ENCODE measurements at places on chromosomes 2 and 18.

DNA sequence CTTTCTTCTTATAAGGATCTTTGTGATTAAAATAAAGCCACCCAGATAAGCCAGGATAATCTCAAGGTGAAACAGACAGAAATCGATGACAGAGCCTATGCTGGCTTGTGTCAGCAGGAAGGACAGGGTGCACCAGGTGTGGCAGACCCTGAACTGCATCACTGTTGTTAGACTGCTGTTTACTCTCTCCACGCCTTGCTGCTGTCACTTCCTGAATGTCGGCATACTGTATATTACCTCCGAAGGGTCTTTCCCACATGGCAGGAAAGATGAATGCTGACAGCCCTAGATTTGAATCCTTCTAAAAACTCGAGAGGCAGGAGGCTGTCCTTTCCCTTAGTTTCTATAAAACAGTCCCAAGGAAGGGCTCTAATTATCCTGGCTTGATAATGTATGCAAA is 18.9 kb upstream of the TMEM163 start:
- no peak for DNase-seq

DNA sequence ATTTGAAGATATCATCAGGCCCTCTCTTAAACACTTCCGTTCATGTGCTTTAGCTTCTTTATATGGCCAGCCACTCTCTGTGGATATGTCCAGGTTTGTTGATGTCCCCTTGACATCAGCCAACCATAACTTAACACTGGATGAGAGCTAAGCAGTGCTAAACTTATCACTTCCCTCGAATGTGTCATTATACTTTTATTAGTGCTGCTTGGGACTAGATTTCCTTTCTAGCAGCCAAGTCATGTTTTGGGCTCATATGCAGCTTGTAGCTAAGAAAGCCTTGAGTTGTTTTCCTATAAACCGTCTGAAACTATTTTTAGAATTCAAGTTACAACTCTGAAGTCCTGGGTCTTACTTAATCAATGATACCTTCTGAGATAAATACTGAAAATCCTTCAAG is 144.8 kb upstream of the TNP1 start:
- DNase-seq = no peak

GRCh38 chr2:30886080-30886479 is 78.8 kb upstream of the CAPN13 start:
- no peak for DNase-seq

DNA sequence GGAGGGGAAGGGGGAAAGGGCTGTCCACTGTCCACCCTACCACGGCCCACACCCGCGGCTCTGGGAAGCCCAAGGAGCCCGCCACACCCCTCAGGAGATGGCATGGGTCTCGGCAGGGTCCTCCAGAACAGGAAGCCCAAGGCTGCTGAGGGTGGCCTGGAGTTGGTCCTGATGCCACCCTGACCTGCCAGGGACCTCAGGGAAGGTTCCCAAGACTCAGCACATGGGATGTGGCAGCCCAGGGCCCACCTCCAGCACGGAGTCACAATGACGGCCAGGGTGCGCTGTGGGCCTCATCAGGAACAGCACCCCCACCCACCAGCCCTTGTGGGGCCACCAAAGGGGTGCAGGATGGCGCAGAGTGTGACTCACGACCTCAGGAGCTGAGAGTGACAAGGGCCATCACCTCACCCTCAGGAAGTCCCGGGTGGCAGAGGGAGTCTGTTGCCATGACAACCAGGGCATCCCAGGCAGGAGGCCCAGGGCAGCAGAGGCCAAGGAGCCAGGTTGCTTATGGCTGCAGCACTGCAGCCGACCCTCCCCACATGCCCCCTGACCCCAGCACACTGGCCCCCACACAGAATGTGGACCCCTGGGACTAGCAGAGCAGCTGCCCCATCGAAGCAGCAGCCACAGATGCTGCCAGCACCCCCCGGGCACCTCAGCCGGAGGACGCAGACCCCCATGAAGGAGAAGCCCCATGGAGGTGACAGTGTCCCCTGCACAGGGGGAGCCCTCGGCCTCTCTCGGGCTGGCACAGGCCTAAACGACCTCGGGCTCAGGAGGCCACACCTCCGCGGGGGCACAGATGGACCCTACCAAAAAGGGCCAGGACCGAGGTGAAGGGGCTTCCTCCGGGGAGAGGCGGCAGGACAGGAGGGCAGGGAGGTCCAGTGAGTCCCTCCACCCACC is 34.3 kb downstream of the KIF1A start:
- no peak for DNase-seq

GRCh38 chr2:121955426-121955825 is 200.0 kb downstream of the TSN start:
- DNase-seq = no peak

DNA sequence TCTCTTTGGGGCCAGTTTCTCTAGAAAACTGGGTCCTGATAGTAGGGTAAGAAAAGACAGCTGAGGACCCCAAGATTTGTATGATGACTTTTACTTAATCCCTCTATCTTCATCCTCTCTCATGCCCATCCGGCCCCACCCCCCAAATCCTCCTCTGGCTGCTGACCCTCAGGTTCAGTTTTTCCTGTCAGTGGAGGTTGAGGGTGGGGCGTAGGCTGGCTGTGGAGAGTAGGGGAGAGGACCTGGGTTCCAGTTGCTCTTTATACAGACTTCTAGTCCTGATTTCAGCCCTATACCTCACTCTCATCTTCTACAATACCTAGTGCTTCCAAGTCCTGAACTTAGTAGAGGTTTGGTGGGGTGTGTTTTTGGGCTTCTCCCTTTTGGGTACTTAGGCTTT is 28.4 kb downstream of the PLEKHA3 start:
- DNase-seq = no peak

DNA sequence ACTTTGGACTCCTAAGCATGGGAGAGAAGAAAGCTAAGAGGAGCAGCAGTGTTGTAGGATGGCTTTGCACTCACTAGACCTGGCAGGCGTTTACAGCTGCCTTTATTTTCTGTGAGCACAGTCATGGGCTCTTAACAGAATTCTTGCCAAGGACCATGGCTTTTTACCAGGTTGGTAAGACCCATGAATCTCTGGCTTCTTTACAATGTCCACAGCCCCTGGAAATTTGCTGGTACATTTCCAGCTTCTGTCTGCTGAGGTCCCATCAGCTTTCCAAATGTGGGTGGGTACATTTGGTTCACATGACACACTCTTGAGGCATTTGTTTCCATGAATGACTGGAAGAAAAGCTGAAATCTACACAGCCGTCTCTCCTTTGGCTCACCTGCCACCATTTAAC is 162.7 kb downstream of the PPP1R1C start:
- no peak for DNase-seq

DNA sequence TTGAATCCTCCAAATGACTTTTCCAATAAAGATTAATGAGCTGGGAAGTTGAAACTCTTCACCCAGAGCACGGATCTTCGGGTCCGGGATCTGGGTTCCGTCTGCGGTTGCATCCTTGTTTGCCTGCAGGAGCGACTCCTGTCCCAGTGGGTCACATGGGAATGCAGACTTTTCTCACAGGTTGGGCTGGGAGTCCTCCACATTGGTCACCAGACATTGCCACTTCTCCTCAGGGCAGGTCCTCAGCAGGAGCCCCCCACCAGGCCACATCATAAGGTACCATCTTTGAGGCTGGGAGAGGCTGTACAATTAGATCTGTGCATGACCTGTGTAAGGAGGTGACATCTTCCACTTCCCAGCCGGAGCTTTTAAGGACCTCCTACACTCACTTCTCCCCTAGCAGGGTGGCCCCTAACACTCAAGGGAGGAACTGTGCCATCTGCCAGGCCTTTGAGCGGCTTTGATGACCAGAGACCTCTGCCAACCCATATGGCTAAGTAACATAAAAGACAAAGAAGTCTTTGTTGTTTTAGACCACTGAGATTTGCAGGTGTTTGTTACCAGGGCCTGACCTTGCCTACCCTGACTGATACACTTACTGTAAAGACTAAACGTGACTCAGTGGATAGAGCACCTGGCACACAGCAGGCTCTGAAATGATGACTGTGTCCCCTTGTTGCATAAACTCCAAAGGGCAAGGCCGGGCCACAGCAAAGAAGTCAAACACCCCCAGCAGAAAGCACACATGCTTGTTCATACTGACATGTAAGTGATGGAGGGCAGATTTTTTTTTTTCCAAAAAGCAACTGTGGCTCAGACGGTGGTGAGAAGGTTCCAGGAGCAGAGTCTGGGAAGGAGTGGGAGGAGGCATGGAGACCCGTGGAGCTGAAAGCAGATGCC is 7.9 kb upstream of the TEX51 start:
- no peak for DNase-seq

- no peak for DNase-seq
Measured at GRCh38 chr2:449246-450067, 161.6 kb upstream of the ALKAL2 start.

GRCh38 chr2:84944295-84944909 is 26.6 kb upstream of the KCMF1 start:
- no peak for DNase-seq

- no peak for DNase-seq
Measured at GRCh38 chr2:119248751-119249150, 25.1 kb downstream of the STEAP3 start.

DNA sequence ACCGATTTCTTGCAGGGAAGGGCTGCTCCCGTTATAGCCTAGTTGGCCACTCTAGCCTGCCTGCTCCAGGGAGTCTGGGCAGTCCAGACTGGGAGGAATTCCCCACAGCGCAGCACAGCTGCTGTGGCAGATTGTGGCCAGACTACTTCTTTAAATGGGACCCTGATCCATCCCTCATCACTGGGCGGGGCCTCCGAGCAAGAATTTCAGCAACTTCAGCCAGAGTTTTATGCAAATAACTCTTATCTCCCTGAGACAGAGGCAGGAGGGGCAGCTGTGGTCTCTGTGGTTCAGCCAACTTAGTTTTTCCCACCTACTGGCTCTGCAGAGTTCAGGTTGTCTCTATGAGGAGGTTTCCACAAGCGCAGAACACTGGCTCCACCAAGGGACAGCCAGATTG is 1583.2 kb downstream of the SUCLG1 start:
- no peak for DNase-seq

- no peak for DNase-seq
Measured at GRCh38 chr2:239869272-239870155, 155.6 kb downstream of the NDUFA10 start.

DNA sequence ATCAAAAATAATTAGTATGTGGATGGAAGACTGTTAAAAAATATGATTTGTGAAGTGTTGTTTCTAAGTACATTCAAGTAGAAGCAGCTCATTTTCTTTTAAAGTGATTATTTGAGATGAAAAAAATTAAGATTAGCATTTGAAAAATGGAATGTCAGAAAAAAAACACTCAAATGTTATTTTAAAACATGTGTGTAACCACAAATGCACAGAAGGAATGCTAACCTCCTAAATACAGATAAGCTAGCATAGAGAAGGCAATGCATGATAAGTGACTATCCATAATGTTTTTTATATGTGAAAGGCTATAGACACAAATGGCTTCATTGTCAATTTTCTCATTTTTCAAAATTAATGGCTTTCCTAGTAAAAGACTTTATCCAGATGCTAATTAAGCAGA is 198.9 kb downstream of the NYAP2 start:
- no peak for DNase-seq

- DNase-seq = no peak
Measured at GRCh38 chr2:183998797-183999190, 599.5 kb upstream of the ZNF804A start.

GRCh38 chr2:63977904-63978303 is 41.3 kb downstream of the VPS54 start:
- no peak for DNase-seq

GRCh38 chr2:237998530-237998929 is 31.7 kb downstream of the UBE2F start:
- no peak for DNase-seq

- DNase-seq = no peak
Measured at GRCh38 chr2:198660501-198660900, 797.2 kb downstream of the SATB2 start.

DNA sequence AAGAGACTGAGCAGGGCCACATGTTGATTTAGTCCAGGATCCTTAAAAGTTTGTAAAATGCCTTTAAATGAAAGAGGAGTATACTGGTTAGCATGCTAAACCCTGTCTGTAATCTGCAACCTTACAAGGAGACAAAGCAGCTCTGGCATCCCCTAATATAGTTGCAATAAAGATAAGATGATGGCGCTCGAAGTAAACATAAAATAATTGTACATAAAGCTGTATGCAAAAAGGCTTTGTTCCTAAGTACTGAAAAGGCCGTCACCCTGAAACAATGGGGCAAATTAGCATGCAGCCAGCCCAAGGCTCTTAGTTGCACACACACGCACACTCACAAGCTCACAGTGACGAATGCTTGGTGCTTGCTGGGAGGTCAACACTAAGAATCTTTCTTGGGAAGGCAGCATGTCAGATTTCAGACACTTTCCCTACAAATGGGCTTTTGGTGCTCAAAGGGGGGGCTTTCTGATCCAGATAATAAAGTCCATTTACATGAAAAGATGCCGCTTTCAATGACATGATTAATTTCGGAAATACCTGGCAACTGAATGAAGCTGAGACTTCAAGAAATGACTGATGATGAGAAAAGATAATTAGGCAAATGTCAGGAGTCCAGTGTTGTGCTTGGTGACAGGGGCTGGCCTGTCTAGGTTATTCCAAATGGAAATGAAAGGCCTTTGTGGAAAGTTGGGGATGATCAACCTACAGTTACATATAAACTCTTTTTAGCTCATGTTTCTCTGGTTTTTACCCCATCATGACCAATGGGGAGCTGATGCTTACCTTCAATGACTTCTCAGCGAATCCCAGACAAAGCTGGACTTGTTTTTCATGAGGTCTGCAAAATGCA is 370.3 kb downstream of the MEIS1 start:
- DNase-seq = no peak

DNA sequence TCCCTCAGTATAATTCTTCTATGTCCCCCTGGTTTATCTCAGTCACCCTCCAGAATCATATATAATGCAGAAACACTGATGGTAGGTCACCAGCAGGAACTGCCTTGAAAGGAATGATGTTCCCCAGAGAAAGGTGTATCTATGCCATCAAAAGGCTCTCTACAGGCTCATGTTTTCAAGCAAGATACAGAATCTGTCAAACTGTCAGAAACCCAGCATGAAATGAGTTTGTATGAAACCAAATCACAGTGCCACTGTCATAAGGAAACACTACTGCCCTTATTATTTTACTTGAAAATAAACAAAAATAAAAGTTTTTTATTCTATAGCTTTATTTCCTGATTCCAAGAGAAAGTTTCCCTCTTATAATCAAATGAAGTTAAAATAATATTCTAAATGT is 1064.5 kb upstream of the DDX18 start:
- no peak for DNase-seq

DNA sequence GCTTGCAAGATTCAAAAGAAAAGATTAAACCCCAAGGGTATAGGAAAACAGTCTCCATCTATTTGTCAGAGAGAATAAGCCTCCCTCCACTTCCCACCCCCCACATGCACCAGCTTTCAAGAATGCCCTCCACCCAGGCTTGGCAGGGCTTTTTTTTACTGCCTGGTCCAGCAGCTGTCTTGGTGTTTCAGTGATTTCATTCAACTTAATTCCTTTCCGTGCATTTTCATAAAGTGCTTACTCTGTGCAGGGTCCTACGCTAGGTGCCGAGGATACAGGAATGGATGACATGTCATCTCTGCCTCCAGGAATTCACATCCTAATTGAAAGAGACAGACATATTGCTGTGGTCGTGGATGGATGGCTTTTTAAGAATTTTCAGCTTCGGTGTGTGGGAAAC is 117.9 kb downstream of the LRATD1 start:
- no peak for DNase-seq
